ENCODE measurements at places on chromosomes 16 and 17.

- no peak for DNase-seq
Measured at GRCh38 chr17:10600571-10600970, 51.1 kb upstream of the MYH2 start.

DNA sequence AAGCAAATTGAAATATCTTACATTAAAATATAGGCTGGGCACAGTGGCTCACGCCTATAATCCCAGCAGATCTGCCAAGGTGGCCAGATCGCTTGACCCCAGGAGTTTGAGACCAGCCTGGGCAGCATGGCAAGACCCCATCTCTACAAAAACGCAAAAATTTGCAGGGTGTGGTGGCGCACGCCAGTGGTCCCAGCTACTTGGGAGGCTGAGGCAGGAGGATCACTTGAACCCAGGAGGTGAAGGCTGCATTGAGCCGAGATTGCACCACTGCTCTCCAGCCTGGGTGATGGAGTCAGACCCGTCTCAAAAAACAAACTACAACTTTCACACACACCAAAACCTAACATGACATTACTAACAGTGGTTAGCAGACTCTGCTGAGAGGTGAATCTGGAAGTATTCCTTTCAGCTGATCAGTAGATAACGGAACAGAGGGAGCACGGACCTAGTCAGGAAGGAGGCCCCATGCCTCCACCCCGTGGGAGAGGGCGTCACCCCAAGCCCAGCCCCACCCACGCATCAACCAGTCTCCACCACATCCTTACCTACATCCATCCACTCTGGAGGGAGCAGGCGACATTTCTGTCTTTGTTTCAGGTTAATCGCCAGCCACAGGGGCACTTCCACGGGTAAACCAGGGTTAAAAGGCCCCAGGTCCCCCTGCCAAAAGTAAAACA is 1.7 kb downstream of the GINS2 start:
- DNase-seq = no peak

- DNase-seq = no peak
Measured at GRCh38 chr16:1645914-1646525, 32.1 kb upstream of the JPT2 start.

GRCh38 chr17:17819561-17819995 is 17.2 kb downstream of the SREBF1 start:
- DNase-seq = no peak

- no peak for DNase-seq
Measured at GRCh38 chr16:47047524-47048203, 74.2 kb upstream of the DNAJA2 start.

- DNase-seq = peak; percentile 18
Measured at GRCh38 chr17:68383443-68384321, 73.6 kb downstream of the WIPI1 start.

- DNase-seq = no peak
Measured at GRCh38 chr16:53771655-53772497, 67.9 kb downstream of the FTO start.

DNA sequence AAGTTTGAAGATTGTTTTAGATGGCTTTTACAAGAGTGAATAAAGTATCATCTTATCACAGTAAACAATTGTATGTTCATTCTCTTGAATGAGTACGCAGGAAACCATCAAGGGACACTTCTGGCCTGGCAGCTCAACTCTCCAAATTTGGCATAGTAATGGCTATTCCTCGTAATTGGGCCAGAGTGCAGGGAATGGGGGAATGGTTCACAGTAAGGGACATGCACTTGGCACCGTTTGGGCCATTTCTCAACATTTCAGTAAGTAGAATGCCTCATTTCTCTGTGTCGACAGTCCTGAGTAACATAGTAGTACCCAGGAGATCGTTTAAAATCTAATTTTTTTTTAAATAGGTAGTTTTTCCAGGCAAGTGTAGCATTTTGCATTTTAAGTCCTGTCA is 309.6 kb downstream of the KCNJ2 start:
- no peak for DNase-seq

DNA sequence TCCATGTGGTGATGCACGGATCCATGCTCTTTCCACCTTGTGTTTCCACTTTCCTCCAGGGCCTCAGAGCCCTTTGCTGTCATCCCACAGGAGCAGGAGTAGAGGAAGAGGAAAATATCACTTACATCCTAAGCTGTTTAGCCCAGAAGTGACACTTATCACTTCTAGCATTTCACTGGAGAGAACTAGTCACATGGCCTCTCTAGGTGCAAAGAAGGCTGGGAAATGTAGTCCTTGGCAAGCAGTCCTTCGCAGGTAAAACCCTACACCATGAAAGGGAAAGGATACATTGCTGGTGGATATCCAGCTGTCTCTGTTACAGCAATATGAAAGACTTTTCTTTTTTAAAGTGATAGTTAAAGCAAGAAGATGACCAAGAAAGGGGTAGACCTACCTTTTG is 185.9 kb downstream of the RGS9 start:
- DNase-seq = no peak

- DNase-seq = no peak
Measured at GRCh38 chr17:81925860-81926450, 1.6 kb downstream of the MAFG start.

DNA sequence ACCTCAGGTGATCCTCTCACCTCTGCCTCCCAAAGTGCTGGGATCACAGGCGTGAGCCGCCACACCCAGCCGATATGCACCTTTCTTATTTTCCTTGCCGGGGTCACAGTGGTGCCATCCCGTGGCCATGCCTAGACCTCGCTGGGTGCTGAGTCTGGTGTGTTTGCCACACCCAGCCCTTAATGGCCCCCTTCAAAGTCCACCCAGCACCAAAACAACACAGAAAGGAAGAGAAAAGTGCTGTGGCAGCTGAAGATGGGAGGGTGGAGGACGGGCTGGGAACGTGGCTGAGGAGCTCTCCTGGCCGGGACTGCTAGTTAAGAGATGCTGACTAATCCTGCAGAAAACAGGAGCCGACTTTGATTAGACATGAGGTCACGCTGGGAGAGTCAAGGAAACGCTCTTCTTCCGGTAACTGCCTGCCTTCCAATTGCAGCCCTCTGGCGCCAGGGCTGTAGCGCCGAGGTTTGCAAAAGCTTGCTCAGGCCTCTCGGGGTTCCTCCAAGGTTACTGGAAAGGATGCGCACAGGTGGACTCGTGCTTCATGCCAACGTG is 10.9 kb downstream of the SLC43A2 start:
- peak; percentile 18 for DNase-seq

DNA sequence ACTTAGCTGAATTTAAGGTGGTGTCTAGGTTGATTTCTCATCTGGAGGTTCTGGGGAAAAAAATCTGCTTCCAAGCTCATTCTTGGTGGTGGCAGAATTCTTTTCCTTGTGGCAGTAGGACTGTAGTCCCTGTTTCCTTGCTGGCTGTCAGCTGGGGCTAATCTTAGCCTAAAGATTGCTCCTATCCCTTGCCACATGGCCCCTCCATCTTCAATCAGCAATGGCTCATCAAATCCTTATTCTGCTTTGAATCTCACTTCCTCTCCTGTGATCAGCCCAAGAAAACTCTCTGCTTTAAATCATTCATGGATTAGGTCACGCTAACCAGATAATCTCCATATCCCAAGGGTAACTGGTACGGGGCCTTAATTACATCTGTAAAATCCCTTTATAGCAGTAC is 6.6 kb downstream of the FAM20A start:
- no peak for DNase-seq

GRCh38 chr16:12157517-12158093 is 181.1 kb downstream of the SNX29 start:
- no peak for DNase-seq

GRCh38 chr16:57268804-57269800 is 15.4 kb downstream of the PLLP start:
- DNase-seq = no peak
